ENCODE measurements at places on chromosomes 6 and 20.

GRCh38 chr6:17866876-17867444 is 120.5 kb downstream of the KIF13A start:
- DNase-seq: peak; percentile 47

DNA sequence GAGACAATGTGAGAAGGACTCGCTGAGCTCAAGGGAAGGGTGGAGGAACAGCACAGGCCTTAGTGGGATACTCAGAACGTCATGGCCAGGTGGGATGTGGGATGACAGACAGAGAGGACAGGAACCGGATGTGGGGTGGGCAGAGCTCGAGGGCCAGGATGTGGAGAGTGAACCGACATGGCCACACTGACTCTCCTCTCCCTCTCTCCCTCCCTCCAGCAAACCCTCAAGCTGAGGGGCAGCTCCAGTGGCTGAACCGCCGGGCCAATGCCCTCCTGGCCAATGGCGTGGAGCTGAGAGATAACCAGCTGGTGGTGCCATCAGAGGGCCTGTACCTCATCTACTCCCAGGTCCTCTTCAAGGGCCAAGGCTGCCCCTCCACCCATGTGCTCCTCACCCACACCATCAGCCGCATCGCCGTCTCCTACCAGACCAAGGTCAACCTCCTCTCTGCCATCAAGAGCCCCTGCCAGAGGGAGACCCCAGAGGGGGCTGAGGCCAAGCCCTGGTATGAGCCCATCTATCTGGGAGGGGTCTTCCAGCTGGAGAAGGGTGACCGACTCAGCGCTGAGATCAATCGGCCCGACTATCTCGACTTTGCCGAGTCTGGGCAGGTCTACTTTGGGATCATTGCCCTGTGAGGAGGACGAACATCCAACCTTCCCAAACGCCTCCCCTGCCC is 1.7 kb downstream of the TNF start:
- DNase-seq: no peak

DNA sequence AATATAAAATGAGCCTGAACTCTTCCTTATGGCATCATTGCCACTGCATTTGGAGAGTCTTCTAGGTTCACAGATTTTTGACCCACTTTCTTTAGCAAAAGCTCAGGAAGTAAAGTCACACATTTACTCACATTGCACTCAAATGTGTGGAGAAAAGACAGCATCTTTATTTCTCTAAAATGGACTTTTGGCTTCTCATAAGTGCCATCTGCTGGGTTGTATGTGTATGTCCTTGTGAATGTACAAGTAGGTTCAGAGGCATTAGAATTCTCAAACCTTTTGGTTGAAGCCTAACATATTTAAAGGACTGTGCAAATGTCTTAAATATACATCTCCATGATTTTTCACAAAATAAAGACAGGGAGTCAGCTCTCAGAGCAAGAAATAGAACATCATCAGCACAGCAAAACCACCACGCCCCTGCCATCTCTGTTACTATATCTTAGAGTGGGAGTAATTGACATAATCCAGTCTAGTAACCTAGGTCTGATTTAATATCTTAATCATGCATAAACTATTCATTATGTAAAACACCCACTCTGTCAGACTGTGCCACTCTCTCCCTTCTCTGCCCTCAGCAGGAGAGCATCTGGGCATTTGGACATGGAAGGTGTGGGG is 42.2 kb upstream of the SPTLC3 start:
- peak; percentile 65 for DNase-seq

- DNase-seq: no peak
These were observed 1.4 kb downstream of the PHF20 start for GRCh38 chr20:35773154-35773751.

- no peak for DNase-seq
These were observed 1287.2 kb upstream of the CITED2 start for GRCh38 chr6:140661691-140662090.

GRCh38 chr6:71371559-71371958 is 82.9 kb downstream of the OGFRL1 start:
- no peak for DNase-seq

- no peak for DNase-seq
These were observed 12.7 kb downstream of the KCNS1 start for GRCh38 chr20:45088247-45088646.

DNA sequence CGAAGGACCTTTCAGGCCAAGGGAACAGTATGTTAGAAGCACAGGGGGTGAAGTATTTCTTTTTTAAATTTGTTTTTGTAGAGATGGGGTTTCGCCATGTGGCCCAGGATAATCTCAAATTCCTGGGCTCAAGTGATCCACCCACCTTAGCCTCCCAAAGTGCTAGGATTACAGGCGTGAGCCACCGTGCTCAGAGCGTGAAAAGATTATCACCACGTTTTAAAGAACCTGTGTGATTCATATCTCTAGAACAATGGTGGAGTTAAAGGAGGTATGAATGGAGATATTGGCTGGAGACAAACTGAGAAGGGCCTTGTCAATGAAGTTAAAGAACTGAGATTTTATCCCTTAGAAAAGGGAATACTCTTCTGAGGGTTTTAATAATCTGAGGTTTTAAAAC is 9.7 kb downstream of the ASF1A start:
- no peak for DNase-seq

DNA sequence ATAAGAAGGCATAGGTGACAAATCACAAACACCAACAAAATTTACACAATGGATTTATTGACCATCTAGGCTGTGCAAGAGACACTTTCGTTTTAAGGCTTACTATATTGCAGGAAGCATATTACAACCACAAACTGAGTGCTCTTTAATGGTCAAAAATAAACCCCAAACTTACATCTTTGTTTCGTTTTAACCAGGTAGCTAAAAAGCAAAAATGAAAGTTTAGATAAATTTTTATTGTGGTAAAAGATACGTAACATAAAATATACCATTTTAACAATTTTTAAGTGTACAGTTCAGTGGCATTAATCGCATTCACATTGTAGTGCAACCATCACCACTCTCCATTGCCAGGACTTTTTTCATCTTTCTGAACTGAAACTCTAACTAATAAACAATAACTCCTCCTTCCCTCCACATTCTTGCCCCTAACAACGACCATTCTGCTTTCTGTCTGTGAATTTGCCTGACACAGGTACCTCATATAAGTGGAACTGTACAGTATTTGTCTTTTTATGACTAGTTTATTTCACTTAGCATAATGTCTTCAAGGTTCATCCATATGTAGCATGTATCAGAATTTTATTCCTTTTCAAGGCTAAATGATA is 32.3 kb upstream of the DUSP22 start:
- DNase-seq: no peak

GRCh38 chr20:12049125-12049524 is 131.4 kb downstream of the BTBD3 start:
- no peak for DNase-seq

- no peak for DNase-seq
These were observed 5.4 kb downstream of the NPBWR2 start for GRCh38 chr20:64101731-64102621.

DNA sequence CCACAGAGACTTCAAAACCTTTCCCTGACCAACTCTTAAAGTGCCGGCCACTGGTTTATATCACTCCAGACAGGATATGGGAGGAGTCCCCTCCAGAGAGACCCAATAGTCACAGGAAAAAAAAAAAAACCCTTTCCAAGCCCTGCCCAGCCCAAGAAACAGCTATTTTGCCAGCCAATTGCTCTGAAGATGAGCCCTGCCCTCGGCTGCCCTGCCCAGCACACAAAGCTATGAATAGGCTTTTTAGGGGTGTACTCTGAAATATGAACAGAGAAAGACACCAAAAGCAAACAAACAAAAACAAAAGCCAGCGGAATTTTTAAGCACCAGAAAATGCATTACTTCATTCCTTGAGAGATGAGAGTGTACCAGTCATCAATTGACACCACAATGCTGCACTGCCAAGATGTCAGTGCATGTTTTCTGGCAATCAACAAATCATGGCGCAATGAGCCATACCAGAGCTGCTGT is 275.1 kb downstream of the C6orf118 start:
- no peak for DNase-seq

- DNase-seq: no peak
These were observed 144.4 kb downstream of the ADGRG6 start for GRCh38 chr6:142446168-142446567.

GRCh38 chr20:46420878-46421277 is 14.5 kb upstream of the ELMO2 start:
- DNase-seq: no peak

DNA sequence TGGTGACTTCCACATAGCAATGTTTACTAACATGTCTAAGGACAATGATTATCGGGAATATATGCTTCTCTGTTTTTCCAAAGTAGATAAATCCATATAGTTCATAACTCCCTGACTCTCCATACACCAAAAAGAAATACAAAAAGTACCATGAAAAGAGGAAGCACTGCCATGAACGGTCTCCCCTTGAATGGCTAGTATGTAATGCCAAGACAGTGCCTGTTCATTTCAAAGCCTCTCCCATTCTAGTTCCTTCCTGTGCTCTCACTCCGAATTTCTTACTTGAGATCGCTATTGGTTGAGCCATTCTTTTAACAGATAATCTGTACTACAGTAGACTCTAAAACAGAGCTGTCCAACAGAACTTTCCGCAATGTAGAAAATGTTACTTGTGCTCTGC is 54.8 kb upstream of the EDN1 start:
- DNase-seq: no peak

DNA sequence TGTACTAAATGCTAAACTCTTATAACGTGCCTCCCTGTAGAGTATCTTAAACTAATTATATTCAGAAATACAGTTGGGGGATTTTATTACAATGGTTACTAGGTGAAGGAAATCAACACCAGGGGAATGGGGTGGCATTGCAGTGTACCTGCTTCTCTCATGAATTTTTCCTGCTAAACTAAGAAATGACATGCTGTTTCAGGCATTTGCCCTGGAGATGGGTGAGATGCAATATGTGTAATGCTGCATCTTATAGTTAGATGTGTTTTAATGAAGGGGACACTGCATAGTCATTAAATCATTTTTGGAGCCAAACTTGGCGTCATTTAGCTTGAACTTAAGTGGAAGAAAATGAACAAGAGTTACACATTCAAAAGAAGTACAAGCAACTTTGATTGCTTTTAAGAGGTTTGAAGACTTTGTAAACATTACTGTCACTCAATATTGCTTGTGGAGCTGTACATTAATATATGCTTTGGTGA is 4.3 kb downstream of the EYA4 start:
- DNase-seq: no peak

DNA sequence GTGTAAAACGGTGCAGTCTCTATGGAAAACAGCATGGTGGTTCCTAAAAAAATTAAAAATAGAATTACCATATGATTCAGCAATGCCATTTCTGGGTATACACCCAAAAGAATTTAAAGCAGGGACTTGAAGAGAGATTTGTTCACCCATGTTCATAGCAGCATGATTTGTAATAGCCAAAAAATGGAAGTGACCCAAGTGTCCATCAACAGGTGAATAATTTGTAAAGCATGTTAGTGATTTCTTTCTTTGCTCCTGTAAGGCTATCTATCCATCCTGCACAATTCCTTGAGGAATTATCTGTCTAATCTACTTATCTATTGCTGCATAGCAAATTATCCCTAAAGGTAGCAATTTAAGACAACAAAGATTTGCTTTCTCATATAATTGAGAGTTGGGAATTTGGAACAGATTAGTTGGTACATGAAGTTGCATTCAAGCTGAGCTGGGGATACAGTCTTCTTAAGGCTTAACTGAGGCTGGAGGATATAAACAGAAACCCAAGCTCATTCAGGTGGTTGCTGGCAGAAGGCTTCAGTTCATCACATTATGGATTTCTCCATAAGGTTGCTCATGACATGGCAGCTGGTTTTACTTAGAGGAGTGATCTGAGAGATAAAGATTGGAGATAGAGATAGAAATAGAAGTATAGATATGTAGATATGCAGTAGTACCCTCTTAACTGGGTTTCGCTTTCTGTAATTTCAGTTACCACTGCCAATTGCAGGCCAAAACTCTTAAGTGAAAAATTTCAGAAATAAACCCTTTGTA is 62.0 kb downstream of the IL22RA2 start:
- DNase-seq: no peak

DNA sequence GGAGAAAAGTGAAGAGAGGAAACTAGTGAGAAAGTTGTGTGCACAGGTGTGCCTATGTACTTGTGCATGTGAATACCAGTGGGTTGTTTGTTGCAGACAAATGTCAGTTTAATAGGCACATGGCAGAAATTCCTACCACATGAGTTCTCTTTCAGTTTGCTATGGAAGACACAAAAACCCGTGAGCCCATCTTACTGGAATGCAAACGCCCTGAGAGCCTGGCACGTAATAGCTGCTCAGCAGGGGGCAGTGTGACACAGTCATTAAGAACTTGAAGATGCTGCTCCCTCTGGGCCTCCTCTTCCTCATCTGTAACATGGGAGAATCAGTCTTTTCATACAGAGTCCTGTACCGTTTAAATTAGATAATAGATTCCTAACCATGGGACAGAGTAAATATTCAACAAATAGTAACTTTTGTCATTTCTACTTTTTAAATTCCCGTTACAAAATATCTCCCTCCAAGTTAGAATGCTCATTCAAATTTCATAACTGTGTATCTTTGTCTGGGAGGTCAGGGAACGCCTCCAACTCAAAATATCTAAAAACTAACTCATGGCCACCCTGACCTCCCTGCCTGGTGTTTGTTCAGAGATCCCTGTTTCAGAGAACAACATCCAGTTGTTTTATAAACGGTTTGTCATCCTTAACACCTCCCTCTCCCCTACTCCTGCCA is 802.9 kb downstream of the MAFB start:
- peak; percentile 21 for DNase-seq

- no peak for DNase-seq
These were observed 97.7 kb downstream of the SLC16A10 start for GRCh38 chr6:111184827-111185532.

- no peak for DNase-seq
These were observed 20.4 kb downstream of the VNN1 start for GRCh38 chr6:132693478-132693877.

GRCh38 chr20:2817341-2817726 is 1.2 kb downstream of the TMEM239 start:
- DNase-seq: no peak

DNA sequence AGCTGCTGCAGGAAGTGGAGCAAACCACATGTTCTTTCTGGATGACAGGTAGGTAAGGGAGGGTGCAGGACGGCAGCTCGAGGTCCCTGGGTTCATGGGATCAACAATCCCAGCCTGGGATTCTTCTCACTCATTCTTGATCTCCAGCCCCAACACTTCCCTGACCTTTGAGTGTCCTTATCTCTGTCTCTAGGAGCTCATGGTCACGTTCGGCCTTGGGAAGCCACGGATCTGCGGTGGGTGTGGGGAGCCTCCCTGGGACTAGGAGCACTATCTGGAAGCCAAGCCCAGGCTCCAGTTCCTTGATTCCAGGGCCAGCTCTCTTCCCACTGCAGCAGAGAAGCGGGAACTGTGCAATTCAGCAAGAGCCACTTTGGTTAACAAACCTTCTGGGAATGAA is 27.5 kb downstream of the BNIP5 start:
- DNase-seq: no peak

DNA sequence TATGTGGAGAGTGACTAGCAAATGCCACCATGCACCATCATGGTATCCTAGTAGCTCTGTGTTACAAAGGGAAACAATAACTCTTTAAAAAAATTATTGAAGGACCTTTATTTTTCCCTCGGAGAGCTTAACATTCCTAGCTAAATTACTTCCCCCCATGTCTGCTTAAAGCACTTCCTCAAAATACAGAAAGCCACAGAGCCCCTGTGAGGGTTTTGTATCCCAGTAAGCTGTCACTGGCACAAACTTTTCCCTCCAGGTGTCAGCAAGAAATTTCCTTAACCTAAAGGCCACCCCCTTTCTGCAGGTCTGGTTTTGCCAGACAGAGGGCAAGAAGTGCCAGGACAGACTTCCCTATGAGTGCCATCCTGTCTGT is 340.0 kb upstream of the PRDM1 start:
- DNase-seq: no peak

GRCh38 chr20:16488616-16489015 is 84.6 kb downstream of the KIF16B start:
- no peak for DNase-seq

- no peak for DNase-seq
These were observed 11.8 kb downstream of the FAM110A start for GRCh38 chr20:845226-845868.
